Neural crest cell (in vitro differentiated cells): ENCODE measurements at places on chromosomes 11 and 22. TPM values are rescaled to one million over a fixed set of nuclear protein-coding genes. Genes with fewer than 3 reads are reported as not detected.

LRRN4CL gene
- total RNA-seq: 1.6 and 1.8 TPM in 2 replicates

PDGFD gene
- total RNA-seq: 3.3 and 3.4 TPM in 2 replicates

MMP13 gene
- not detected in 2 replicates for total RNA-seq

MEI1 gene
- 0.16 and 0.48 TPM in 2 replicates for total RNA-seq

CDC42BPG gene
- total RNA-seq: 3.0 and 3.5 TPM in 2 replicates

TEX54 gene
- total RNA-seq: not detected in 2 replicates

P2RX6 gene
- total RNA-seq: 3.4 and 4.5 TPM in 2 replicates

POU2AF2 gene
- total RNA-seq: not detected in 2 replicates

DNA sequence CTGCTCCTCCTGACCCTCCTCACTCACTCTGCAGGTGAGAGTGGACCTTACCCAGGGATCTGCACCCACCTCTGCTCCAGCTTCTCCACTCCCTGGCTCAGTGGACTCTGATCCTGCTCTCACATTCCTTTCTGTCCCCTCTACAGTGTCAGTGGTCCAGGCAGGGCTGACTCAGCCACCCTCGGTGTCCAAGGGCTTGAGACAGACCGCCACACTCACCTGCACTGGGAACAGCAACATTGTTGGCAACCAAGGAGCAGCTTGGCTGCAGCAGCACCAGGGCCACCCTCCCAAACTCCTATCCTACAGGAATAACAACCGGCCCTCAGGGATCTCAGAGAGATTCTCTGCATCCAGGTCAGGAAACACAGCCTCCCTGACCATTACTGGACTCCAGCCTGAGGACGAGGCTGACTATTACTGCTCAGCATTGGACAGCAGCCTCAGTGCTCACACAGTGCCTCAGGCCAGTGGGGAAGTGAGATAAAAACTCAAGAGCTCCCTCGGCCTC lies 29.7 kb upstream of the VPREB1 start:
- no peak overlapping the region for H3K27ac ChIP-seq
- no peak overlapping the region for H3K4me3 ChIP-seq
- H3K4me1 ChIP-seq: peaks cover 12% of the 10 kb centered on the region
- peaks cover 81% of the 10 kb centered on the region for H3K27me3 ChIP-seq
- DNase-seq: no peak

- peak overlapping the region; percentile 86 for H3K4me3 ChIP-seq
- peaks cover 17% of the 10 kb centered on the region for H3K27me3 ChIP-seq
These were observed 12.3 kb downstream of the STARD10 start for GRCh38 chr11:72781313-72782080.

GRCh38 chr22:50169774-50170341 lies 673 bp upstream of the PANX2 start:
- no peaks in the 10 kb centered on the region for H3K36me3 ChIP-seq
- no peak overlapping the region for H3K4me3 ChIP-seq
- no peak for DNase-seq

DNA sequence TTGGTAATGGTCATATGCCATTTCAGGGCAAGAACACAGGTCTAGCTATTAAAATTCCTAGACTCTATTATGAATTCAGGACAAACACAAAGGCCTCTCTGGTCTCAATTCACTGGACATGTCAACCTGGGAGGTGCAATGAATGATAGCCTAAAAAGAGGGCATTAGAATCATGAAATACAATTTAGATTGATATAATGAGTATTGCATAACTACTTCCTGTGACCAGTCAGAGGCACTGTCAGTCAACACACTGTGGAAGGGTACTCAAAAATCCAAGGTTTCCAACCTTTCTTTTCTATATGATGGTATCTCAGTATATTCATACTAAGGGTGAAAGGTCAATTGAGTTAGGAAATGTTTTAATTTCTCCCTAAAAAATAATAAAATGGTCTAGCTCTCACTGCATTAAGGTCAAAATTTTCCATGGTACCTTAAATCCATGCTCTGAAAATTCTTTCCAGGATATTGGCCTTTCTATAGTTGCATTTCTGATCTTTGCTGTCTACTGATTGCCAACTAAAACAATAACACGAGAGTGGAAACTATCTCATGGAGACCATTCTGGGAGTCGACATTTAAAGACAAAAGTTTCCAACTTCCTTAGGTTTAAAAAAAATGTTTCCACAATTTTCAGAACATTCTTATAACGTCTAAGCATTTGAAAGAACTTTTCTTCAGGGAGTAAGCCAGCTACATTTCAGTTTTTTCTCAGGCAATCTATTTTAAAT lies 81.7 kb upstream of the APOA1 start:
- no peaks in the 10 kb centered on the region for H3K36me3 ChIP-seq
- H3K27ac ChIP-seq: no peak overlapping the region
- H3K27me3 ChIP-seq: no peaks in the 10 kb centered on the region

GRCh38 chr11:95256321-95256779 lies 25.3 kb upstream of the SESN3 start:
- DNase-seq: no peak
- no peaks in the 10 kb centered on the region for H3K36me3 ChIP-seq
- H3K27me3 ChIP-seq: no peaks in the 10 kb centered on the region
- H3K4me1 ChIP-seq: peaks cover 50% of the 10 kb centered on the region
- no peak overlapping the region for H3K4me3 ChIP-seq
- H3K27ac ChIP-seq: no peak overlapping the region

DNA sequence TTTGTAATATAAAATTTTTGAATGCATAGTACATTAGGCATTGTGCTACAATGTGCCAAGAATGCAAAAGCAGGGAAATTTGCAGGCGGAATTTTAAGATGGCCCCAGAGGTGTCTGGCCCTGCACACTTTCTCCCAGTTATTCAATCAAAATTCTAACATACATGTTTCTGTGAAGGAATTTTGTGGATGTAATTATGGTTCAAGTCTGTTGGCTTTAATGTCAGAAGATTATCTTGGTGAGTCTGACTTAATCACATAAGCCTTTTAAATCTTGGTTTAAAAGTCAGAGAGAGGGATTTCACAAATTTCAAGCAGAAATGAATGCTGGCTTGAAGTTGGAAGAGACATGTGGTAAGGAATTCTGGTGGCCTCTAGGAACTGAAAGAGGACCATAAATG lies 423.4 kb upstream of the CCDC179 start:
- H3K4me3 ChIP-seq: no peak overlapping the region
- H3K36me3 ChIP-seq: no peaks in the 10 kb centered on the region
- no peaks in the 10 kb centered on the region for H3K27me3 ChIP-seq
- H3K4me1 ChIP-seq: no peaks in the 10 kb centered on the region
- no peak for DNase-seq
- no peak overlapping the region for H3K27ac ChIP-seq

DNA sequence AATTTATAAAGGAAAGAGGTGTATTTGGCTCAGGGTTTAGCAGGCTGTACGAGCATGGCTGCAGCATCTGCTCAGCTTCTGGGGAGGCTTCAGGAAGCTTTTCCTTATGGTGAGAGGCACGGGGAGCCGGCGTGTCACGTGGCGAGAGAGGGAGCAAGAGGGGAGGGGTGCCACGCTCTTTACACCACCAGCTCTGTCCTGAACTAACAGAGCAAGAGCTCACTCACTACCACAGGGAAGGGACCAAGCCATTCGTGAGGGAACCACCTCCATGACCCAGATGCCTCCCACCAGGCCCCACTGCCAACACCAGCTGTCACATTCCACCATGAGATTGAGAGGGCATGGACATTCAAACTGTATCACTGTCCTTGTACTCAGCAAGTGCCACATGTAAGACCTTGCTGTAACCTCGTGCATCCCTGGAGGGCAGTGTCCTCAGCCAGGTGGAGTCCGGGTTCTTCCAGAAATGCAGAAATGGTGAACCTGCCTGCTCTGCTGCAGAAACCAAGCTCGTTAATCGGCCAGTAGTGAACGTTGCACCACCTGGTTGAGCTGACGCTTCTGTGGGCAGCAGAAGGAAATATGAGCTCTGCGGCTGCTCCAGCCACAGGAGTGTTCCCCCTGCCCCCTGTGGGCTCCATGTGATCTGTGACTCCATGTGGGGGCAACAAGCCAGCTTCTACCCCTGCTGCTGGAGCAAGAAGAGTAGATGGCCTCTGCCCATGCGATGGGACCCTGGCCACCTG lies 368.6 kb downstream of the TBC1D22A start:
- no peak for DNase-seq
- no peaks in the 10 kb centered on the region for H3K27me3 ChIP-seq
- peaks cover 6% of the 10 kb centered on the region for H3K4me1 ChIP-seq
- H3K4me3 ChIP-seq: no peak overlapping the region
- no peak overlapping the region for H3K27ac ChIP-seq

DNA sequence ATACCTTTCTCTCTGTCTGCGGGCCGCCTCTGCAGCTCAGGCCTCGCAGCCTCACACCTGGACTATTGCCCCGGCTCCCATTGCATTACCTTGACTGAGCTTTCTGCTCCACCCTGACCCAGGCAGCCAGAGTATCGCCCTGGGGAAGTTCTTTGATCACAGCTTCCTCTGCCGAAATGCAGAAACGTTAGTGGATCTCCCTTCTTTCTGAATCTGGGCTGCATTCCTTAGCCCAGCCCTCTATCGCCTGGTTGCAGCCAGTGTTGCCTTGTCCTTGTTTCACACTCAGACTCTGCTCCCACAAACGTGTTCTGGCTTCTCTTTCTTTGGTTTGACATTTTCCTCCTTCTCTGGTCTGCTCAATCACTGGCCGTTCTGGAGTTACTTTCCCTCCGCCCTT lies 195.7 kb downstream of the ADAMTS15 start:
- no peaks in the 10 kb centered on the region for H3K27me3 ChIP-seq
- no peak overlapping the region for H3K27ac ChIP-seq
- peaks cover 9% of the 10 kb centered on the region for H3K4me1 ChIP-seq
- H3K4me3 ChIP-seq: no peak overlapping the region
- H3K36me3 ChIP-seq: no peaks in the 10 kb centered on the region
- no peak for DNase-seq

GRCh38 chr22:46560696-46561295 lies 23.4 kb upstream of the CELSR1 start:
- no peaks in the 10 kb centered on the region for H3K4me1 ChIP-seq
- H3K27ac ChIP-seq: no peak overlapping the region
- no peak overlapping the region for H3K4me3 ChIP-seq
- H3K27me3 ChIP-seq: peaks cover 9% of the 10 kb centered on the region
- H3K36me3 ChIP-seq: no peaks in the 10 kb centered on the region

GRCh38 chr22:37406441-37407235 lies 20.6 kb downstream of the ELFN2 start:
- H3K27ac ChIP-seq: no peak overlapping the region
- no peaks in the 10 kb centered on the region for H3K27me3 ChIP-seq
- no peak overlapping the region for H3K4me3 ChIP-seq

- no peaks in the 10 kb centered on the region for H3K36me3 ChIP-seq
- no peak overlapping the region for H3K4me3 ChIP-seq
- DNase-seq: no peak
- no peaks in the 10 kb centered on the region for H3K4me1 ChIP-seq
These were observed 2.5 kb upstream of the IGLL5 start for GRCh38 chr22:22884888-22885840.

DNA sequence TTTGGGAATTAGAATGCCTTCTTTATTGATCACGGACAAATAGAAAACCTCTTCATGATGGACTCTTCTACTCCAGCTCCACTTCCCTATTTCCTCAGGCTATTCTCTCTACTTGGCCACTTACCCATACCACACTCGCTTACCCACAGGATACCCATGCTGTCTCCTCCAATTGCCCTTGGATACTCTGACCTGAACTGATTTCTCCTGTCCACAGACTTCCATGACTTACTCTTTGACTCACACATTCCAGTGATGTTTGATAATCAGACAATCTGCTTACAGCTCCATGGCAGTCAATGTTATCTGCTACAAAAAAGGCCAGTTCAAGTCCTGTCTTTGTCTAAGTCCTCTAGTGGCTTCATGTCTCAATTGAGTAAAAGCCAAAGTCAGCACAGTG lies 292.0 kb upstream of the CTSC start:
- no peaks in the 10 kb centered on the region for H3K4me1 ChIP-seq
- H3K27ac ChIP-seq: no peak overlapping the region
- no peaks in the 10 kb centered on the region for H3K36me3 ChIP-seq
- no peaks in the 10 kb centered on the region for H3K27me3 ChIP-seq
- DNase-seq: no peak

DNA sequence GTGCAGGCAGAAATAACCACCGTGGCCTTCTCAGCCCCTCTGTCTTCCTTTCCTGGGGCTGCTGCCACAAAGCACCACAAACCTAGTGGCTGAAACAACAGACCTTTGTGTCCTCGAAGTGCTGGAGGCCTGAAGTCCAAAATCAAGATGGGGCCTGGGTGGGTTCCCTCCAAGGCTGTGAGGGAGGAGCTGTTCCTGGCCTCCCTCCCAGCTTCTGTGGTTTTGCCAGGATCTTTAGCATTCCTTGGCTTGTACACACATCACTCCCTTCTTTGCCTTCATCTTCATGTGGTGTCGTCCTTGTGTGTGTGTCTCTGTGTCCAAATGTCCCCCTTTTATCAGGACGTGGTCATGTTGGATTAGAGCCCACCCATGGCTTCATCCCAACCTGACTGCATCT lies 29.0 kb upstream of the PARVG start:
- H3K27ac ChIP-seq: no peak overlapping the region
- no peaks in the 10 kb centered on the region for H3K36me3 ChIP-seq
- peaks cover 18% of the 10 kb centered on the region for H3K4me1 ChIP-seq
- peaks cover 20% of the 10 kb centered on the region for H3K27me3 ChIP-seq
- H3K4me3 ChIP-seq: no peak overlapping the region

GRCh38 chr22:21857481-21857914 lies 9.9 kb downstream of the MAPK1 start:
- H3K4me1 ChIP-seq: peaks cover 68% of the 10 kb centered on the region
- no peak overlapping the region for H3K27ac ChIP-seq
- DNase-seq: no peak
- no peaks in the 10 kb centered on the region for H3K27me3 ChIP-seq
- H3K4me3 ChIP-seq: no peak overlapping the region

DNA sequence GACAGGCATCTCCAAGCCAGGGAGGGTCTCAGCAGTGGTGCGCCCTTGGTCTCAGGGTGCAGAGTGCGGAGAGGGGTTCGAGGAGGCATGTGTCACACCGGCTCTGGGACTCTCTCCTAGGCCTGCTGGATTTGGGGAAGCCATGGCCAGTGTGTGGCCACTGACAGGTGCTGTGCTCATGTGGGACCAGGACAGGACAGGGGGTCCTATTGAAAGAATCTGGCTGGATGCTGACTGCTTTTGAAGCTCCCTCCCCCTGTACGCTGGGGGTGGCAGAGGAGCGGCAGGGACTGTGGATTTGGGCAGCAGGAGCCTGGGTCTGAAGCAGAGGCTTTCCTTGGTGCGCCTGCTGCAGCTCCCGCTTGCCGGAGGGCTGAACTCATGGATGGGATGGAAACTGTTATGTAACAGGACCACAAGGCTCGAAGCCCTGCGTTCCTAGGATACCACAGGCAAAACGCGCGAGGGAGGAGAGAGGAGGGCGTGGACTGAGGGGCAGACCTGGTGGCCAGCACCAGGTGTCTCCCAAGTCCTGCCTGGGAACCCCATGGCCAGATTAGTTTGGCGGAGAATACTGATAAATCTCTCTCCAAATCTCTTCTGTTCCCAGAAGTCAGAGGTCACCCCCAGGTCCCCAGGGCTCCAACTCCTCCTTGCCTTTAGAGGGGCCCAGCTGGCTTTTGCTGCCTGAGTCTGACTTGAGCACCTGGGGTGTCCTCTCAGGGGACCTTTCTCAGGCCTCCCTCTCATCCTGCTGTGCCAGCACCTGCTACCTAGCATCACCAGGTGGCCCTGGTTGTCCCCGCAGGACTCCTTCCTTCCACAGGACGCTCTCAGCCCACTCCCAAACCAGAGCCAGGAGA lies 13.8 kb upstream of the TEF start:
- DNase-seq: no peak
- no peak overlapping the region for H3K27ac ChIP-seq
- no peaks in the 10 kb centered on the region for H3K4me1 ChIP-seq
- H3K27me3 ChIP-seq: peaks cover 5% of the 10 kb centered on the region
- H3K4me3 ChIP-seq: no peak overlapping the region
